Activated CD8-positive, alpha-beta memory T cell treated with anti-CD3 and anti-CD28 coated beads, Interleukin-2, amount 50 U/mL, for 48 hours (primary cell): ENCODE measurements at places on chromosomes 16 and 17.

DNA sequence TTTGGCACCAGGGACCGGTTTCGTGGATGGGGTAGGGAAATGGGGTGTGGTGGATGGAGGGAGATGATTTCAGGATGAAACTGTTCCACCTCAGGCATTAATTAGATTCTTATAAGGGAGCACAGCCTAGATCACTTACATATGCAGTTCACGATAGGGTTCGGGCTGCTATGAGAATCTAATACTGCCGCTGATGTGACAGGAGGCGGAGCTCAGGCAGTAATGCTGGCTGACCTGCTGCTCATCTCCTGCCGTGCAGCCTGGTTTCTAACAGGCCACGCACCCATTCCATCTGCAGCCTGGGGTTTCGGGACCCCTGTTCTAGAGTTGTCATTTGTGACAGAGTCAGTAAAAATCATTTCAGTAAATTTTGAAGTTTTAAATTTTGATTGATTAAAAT lies 99.7 kb downstream of the CHD9 start:
- no peak for DNase-seq

GRCh38 chr16:88983165-88983564 lies 6.2 kb upstream of the CBFA2T3 start:
- DNase-seq: no peak

- DNase-seq: no peak
These were observed 67.0 kb downstream of the CACNG1 start for GRCh38 chr17:67111327-67111726.

DNA sequence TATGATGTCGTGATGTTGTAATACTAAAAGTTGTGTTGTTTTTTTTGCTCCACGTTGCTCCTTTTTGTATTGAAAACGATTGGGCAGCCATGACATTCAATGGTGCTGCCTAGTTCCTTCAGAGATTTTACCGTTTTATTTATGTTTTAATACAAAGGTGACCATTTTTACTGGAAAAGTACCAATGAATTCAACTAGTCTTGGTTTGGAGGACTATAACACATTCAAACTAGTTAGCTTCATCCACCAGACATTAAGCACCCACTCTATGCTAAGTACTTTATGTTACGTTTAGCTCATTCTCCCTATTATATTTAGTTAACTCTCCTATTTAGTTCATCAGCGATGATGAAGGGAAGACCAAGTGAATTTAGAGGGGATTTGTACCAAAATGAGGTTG lies 116.6 kb upstream of the TBX2 start:
- DNase-seq: no peak

DNA sequence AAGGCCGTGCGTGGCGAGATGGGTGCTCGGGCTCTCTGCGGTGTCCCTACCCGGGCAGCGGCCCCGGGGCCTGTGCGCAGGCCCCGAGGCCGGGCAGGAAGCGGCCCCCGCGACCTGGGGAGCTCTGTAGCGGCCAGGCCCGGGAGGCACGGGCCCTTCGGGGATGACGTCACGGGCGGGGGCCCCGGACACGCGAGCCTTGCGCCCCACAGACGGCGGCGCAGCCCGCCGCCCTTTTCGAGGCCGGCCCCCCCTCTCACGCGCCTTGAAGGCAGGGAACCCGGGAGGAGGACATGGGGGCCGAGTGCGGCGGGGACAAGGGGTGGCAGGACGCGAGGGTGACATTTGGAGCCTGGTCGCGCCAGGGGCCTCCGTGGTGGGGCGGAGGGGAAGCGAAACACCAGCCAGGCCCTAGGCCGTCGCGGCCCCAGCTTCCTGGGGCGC lies 1.1 kb downstream of the RAI1 start:
- peak; percentile 83 for DNase-seq

DNA sequence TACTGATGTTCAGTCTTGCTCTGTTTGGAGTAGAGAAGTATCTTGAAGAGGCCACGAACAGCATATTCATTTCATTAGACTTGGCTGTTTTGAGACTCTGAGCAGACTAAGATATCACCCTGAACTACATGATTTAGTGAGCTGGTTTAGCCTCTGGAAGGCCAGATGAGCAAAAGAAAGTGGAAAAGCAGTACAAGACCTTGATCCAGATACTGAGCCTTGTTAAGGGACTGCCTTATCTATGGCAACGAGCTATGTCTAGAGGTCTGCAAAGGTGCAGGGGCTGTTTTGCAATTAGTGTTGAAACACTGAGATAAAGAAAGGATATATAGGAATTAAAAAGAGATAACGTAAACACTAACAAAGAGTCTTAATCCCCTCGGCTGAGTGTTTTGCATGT lies 231.4 kb downstream of the IRX3 start:
- DNase-seq: no peak

DNA sequence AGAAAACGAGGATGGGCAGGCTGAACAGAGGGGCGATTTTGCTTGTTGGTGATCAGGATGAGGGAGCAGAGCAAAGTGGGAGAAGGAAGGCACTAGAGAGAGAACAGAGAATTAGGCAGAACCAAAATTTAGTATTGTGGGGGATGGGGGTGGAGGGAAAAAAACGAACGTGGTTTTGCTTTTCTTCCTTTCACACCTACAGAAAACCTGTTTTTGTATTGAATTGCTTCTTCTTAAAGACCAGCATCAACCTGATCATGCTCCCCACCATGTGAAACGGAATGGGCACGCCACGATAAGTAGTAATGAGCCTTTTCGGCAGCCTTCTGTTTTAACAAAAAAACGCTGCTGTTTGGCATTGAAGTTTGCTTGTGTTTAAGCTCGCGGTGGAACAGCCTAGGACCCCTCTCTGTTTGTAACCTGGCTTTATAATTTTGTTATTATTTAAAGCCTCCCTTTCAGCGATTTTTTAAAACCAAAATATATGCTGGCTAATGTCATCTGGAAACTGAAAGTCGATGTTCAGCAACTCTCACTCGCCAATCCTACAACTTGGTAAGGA lies 36.8 kb downstream of the ERCC4 start:
- no peak for DNase-seq

GRCh38 chr17:48578616-48579470 lies 693 bp upstream of the HOXB4 start:
- DNase-seq: no peak

GRCh38 chr16:87297918-87298631 lies 19.1 kb downstream of the C16orf95 start:
- peak; percentile 71 for DNase-seq

GRCh38 chr17:78748730-78749317 lies 33.2 kb downstream of the CYTH1 start:
- peak; percentile 80 for DNase-seq

GRCh38 chr17:15971098-15971678 lies 26.3 kb downstream of the ADORA2B start:
- DNase-seq: no peak

DNA sequence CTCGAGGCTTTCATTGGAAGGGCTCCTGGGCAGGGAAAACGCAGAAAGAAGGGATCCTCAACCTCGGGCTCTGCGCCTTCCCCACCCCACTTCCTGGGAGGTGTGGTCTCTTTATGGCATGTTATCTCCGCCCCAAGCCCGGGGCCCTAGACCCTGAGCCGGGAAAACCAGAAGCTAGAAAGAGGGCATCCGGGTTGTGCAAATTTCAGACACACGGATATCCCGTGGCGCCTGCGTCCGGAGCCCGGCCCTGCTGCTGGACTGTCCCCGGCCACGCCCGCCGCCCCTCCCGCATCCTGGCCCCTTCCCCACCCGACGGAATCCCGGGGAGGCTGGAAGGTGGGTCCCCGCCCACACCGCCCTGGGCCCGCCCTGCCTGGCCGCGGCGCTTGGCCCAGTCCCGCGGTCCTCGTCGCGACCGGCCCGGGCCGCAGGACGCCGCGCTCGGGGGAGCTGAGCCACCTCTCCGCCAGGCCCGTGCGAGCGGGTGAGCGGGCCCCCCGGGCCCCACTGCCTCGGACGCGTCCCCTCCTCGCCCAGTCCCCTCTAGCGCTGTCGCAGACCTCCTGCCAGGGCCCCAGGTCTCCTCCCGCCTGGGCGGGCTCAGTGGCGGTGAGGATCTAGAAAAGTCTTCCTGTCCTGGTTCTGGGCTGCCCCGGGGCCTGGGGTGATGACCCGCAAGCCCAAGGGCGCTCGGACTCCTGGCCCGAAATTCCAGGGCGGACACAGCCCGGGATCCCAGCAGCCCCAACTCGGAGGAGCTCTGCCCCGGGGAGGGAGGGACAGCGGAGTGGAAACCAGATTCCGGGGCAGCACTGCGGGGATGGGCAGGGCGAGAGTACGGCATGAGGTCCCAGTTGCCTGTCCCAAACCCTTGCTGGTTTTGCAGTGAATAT lies at the start of gene SLC16A5:
Gene SLC16A5 (plus strand): TSS at position 397 of the 896 bp plus-strand sequence. CDS start 5,683 bp downstream, outside the sequence.
- peak; percentile 73 for DNase-seq

DNA sequence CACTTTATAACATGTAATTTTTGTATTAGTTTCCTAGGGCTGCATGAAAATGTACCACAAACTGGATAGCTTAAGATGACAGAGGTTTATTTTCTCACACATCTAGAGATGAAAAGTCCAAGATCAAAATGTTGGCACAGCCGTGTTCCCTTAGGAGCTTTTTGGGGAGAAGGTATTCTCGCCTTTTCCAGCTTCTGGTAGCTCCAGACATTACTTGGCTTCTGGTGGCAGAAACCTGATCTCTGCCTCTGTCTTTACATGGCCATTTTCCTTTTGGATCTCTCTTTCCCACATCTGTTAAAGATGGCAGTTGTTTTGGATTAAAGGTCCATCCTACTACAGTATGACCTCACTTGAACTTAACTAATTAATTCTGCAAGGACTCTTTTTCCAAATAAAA lies 885.7 kb upstream of the CDH8 start:
- no peak for DNase-seq

DNA sequence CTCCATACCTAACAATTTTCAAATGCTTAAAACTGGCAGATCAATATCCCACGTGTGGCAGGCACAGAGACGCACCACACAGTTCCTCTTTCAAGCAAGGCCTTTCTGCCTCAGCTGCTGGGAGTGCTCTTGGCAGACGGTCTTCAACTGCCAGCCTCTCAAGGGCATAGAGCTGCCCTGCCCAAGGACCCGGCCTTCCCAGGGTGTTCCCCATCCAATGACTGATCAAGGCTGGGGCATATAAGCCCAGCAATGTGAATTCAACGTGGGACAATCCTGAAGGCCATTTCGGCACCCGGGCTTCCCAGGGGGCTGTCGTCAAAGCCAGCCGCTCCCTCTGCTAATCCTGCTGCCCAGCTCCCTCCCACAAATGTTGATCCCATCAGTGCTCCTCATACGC lies 107.1 kb downstream of the STX8 start:
- no peak for DNase-seq

- no peak for DNase-seq
These were observed 4.8 kb downstream of the SRCIN1 start for GRCh38 chr17:38600906-38601305.

DNA sequence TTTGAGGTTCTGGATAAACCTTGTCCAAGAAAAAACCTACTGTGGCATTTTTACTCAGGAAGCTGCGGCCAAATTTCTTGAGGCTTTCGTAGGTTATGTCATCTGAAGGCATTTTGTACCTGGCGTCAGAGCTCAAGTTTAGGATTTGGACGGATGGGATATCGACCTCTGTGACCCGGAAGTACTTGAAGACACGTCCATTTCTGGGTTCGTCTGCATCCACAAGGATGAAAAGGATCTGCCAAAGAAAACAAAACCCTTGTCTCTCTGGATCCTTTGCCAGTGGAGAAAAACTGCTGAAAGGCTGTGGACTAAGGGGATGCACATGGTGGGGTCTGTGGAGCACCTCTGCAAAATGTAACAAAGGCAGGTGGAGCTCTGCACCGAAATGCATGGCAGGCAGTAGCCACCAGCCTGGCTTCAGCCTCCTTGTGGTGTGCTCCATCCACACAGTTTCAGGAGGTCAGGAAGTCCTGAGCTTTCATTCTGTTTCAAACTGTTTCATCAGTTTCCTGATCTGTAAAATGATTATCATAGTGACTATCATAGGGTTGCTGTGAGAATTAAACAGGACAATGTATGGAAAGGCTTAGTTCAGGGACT lies 17.0 kb upstream of the UMOD start:
- DNase-seq: no peak

DNA sequence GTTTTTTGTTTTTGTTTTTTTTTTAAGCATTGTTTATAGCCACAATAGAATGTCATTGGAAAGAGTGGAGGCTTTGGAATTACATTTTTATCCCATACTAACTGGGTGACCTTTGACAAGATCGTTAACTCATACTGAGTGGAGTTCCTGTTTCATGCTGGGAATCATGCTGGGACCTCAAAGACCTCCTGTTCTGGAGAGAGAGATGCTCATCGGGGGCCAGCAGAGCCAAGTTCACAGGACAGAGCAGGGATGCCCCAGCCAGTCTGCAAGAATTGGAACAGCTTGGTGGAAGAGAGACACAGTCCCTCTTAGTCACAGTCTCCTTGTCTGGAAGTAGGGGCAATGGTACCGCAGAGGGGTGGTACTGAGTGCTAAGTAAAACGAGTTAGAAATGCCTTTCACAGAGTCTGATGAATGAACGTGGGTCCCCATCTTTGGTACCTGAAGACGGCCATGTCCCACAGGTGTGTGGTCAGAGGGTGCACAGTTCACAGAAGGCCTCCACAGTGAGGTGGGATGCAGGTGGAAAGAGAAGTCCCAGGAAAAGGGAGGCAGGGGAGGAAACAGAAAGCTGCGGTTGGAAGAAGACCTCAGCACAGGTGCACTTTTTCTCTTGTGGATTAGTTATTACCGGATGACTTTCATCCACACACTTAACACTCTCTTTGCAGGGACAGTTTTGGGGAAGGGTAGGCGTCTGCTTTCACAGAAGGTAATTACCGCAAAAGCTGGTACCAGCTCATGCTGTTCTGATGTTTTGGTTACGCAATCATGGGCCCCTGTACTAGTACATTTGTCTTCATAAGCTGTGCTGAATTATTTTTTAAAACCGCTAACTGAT lies 147.8 kb downstream of the PRKCA start:
- DNase-seq: no peak

- DNase-seq: no peak
These were observed 274.9 kb downstream of the CDH11 start for GRCh38 chr16:64846966-64847365.

DNA sequence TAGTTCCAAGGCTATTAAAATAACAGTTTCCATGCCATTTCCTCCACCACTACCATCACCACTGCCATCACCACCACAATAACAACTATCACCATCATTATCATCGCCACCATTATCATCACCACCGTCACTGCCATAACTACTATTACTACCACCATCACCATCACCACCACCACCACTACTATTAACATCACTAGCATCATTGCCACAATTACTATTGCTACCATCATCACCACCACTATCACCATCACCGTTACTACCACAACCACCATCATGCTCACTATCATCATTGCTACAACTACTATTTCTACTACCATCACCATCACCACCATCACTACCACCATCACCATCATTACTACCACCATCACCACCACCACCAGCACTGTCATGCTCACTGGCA lies 185.9 kb upstream of the MAF start:
- no peak for DNase-seq

- DNase-seq: no peak
These were observed 31.1 kb upstream of the COX10 start for GRCh38 chr17:14038206-14038605.

- DNase-seq: peak; percentile 28
These were observed 103.9 kb downstream of the METRNL start for GRCh38 chr17:83183145-83183948.
